ENCODE measurements at places on chromosomes 11 and 22.

DNA sequence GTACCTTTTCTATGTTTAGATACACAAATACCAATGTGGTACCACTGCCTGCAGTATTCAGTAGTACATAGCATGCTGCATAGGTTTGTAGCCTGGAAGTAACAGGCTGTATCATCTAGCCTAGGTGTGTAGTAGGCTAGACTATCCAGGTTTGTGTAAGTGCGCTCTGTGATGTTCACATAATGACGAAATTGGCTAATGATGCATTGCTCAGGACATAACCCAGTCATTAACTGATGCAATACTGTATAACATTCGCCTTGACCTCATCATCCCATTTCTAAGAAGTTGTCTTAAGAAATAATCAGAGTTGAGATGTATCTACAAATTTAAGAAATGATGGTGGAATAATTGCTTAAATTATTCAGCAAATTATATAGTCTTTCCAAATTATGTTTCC lies 116.0 kb upstream of the TIMP3 start:
- DNase-seq: no peak

DNA sequence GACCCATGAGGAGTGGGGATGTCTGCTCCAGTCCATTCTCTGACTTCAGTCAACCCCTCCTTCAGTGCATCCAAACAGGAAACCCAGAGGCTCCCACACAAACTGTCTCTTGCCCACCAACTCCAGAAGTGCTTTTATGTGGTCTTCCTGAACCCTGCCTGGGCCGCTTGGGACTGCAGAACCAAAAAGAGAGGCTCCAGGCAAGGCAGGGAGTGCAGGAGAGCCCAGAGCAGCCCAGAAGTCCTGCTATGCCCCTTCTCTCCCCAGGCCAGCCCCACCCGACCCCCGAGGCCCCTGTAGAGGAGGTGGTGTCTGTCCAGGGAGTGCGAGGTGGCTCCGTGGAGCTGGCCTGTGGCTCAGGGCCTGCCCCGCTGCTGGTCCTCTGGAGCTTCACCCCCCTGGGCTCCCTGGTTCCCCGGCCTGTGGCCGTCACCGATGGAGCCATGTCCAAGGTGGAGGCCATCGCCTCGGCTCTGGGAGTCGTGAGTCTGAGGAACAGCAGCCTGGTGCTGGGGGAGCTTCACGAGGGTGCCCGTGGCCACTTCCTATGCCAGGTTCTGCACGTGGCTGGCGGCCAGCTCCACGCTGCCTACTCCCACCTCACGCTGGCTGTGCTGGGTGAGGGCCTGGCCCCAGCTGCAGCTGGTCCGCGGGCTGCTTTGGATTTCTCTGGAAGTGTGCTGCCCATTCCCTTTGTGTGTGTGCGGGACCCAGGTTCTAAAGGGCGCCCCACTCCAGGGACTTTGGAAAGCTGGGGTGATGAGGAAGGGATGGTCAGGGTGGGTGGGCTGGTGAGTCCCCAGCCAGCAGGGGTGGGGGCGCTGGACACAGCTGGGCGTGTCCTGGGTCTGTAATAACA lies 1.8 kb downstream of the VSIG10L2 start:
- no peak for DNase-seq

DNA sequence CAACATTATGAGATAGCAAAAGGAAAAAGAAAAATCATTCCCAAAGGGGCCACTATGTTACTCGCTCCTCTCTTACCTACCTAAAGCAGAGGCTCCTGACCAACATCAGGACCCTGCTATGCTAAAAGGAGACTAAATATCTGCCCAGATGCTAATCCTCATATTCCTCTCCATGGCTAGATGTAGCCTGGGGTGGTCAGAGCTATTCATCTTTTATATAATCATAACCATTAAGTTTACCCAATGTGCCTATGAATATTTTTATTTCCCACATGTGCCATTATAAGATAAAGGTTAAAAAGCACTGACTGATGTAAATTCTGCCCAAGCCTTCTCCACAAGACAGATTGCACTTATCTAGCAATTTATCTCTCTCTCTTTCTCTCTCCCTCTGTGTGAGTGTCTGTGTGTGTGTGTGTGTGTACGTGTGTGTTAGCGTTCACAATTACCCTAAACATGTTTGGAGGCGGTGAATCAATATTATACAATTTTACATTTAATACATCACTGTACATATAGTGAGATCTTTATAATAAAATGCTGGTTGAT lies 41.2 kb upstream of the ANO5 start:
- no peak for DNase-seq

DNA sequence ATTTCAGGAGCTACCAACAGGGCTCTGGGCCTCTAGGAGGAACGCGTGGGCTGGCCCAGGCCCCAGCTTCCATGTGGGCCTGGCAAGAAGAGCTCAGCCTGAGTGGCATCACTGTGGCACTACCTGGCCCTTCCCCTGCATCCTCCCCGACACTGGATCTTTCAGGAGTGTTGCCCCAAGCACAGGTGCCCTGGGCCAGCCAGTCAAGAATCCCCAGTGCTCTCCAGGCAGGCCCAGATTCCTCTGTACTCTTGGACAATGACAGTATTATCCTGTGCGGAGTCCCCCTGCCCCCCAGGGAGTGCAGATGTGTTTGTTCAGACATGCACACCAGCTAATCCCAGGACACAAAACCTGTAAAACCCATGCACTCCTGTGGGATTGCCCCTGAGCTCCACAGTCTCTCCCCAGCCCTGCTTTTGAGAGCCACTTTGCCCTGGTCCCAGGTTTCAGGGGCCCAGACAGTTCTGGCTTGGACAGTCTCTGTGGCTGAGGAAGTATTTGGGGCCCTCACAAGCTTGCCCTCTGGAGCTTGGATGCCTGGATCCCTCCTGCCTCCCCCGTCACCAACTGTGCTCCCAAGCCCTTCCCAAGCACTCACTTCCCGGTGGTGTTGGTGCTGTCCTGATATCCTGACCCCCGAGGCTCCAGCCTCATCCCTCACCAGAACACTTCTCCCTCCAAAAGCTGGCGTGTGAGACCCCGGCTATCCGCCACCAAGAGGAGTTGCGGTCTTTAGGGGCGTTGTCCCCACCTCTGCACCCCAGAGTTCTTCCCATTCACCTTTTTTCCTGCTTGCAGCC lies 39.9 kb downstream of the KCNC1 start:
- DNase-seq: no peak

- DNase-seq: no peak
Observed at GRCh38 chr11:117456027-117456720, 128.5 kb downstream of the CEP164 start.

DNA sequence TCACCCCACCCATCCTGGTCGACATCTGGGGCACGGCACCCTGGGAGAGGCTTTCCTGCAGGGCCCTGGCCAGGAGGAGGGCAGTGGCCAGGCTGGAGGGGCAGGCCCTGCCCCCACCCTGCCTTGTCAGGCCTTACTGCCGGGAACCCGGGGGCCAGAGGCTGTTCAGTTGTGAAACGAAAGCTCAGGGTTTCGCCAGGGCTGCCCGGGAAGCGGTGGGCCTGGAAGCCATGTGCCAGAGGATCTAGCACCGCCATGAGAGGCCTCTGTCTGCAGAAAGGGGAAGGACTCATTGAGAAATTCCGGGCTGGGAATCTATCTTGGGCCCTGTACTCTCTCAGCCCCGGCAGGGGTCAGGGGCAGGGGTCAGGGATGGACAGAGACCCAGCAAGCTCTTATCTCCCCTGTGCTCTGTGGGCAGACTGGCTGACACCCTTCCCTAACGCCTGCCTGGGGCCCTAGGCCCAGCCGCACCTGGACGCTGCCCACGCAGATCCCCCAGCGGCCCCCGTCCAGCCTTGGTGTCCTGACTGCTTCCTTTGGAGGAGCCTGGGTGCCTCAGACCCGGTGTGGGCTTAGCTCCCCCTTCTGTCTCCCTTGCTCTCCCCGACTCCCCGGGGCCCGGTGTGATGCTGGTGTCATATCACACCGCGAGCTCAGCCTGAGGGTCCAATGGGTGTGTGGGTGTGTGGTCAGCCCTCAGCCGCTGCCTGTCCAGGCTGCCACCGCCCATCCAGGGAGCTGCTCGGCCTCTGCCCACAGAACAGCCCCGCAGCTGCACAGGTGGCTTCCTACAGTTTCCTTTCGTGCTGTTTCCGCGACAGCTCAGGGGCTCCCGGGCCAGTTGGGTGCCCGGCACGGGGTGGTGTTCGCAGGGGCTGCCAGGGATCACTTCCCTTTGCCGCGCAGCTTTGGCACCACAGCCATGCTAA lies 6.5 kb downstream of the PIM3 start:
- DNase-seq: peak; percentile 40

- DNase-seq: no peak
Observed at GRCh38 chr22:26466196-26466595, 17.4 kb downstream of the HPS4 start.

GRCh38 chr22:36756031-36756430 lies 19.9 kb downstream of the IFT27 start:
- DNase-seq: no peak

DNA sequence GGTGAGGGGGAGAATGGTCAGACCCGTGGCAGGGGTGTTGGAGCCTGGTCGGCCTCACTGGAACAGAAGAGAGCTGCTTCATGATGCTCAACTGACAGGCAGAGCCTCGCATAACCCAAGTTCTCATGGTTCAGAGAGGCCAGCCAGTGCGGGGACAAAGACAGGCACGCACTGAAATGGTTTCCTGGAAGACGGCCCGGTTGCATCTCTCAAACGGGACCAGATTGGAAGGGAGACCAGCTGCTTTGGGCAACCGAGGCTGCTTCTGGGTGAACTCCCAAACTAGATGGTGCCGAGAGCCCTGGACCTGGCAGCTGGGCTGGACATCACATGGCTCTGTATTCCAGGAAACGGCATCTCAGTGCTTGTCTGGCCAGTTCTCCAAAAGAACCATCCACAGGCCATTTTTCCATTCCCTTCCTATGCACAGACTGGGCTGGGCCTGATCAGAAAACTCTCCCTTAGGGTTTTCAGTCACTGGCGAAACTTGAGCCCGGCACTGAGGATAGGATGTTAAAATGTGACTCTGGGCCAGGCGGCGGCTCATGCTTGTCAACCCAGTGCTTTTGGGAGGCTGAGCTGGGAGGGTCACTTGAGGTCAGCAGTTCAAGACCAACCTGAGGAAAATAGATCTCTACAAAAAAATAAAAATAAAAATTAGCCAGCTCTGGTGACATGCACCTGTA lies 80.1 kb upstream of the PRODH start:
- no peak for DNase-seq

DNA sequence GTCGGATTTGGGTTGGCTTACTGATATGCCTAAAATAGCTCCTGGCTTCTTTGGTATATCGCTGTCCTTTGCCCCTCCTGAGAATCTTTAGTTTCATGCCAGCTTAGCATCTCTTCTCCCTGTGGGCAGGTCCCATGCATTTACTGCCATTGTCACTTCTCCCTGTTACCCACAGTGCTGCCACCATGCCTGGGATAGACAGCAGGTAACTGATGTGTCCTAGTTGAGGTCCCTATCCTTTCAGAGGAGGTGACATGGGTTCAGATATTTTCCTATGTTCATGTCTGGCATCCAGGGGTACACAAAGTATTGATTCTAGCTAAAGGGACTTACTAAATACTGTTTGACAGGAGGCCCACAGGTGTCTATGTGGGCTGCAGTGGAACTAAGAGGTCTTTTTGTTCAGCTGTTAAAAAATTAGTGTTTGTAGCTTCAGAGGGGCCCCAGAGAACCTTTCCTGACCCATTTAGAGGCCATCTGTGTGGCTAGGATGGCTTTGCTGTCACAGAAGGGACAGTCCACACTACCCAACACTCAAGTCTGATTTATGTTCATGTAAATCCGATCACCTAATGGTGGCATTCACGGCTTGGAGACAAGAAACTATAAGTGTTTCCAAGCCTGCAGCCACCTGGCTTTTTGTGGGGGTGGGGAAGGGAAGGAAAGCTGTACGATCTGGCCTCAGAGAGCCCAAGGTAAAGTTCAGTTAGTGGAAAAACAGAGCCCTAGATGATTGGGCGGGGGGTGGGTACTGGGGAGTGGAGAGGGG lies 8.5 kb downstream of the TIMP3 start:
- no peak for DNase-seq

DNA sequence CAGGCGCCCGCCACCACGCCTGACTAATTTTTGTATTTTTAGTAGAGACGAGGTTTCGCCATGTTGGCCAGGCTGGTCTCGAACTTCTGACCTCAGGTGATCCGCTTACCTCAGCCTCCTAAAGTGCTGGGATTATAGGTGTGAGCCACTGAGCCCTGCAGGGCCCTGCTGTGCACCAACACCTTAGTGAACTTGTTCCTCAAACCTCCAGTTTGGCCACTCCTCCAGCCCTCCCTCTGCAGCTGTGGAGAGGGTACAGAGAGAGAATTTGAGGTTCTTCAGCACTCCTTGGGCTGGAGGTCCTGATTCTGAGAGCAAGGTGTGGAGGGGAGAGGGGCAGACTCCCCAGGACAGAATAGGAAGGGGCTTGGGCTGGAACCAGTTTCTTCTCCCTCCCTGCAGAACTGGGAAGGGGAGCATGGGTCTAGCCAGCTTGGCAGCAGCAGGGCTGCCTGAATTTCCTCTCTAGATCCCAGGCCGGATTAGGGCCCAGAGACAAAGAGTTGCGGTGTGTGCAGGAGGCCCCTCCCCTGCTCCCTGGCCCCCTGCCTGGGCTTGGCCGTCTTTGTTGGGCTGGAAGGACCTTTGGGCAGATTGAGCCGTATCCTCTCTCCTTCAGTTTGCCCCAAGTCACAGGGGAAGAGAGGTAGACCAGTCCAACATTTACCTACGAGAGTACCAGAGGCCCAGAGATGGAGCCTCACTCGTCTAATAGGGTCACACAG lies 2.3 kb upstream of the PEX16 start:
- DNase-seq: no peak

DNA sequence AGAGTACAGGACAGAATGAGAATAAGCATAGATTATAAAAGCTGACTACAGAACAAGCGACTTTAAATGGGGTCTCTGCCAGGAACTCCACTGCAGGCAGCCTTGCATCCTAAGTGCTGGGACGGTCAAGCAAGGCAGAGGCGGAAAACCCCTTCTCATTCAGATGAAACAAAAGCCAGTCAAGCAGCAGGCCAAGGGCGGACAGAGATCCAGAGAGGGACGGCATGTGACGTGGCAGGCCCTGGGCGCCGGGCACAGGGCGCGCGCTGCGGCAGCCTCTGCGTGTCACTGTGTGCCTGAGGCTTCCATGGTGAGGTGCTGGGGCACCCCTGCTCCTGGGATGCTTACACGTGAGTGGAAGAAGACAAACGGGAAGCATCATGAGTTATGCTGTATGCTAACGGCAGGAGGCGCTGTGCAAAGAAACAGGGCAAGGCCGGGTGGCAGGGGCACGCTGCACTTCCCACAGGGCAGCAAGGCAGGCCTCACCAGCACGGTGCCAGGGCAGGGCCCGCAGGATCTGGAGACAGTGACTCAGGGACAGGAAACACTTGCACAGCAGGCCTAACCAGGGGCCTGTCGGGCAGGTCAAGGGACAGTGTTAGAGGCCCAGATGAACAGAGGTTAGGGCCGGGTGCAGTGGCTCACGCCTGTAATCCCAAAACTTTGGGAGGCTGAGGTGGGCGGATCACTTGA lies 6.2 kb downstream of the TOLLIP start:
- no peak for DNase-seq

- no peak for DNase-seq
Observed at GRCh38 chr11:117654281-117655255, 142.4 kb downstream of the DSCAML1 start.
